Astrocyte (in vitro differentiated cells and primary cell): ENCODE measurements at places on chromosomes 13 and 19.
A peak's percentile ranks its signal among the peaks of the same experiment; 100 is the strongest.

DNA sequence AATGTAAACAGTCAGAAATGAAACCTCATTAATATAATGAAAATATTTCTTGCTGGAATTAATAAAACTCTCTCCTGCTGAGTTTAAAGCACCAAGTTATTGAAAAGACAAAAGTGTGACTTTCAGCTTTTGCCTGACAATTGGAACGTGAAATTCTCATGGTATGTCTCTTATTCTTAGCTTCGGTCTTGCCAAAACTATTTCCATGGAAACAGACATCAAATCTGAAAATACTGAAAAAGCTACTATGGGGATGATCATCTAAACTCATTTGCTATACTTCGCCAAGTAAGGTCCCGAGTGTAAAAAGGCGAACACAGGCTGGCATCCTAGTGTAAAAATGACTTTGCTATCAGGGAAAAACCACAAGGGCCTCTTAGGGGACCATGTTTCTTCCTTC lies 22.8 kb downstream of the HTR2A start:
- DNase-seq: no peak

GRCh38 chr13:98942997-98943396 lies 34.9 kb downstream of the DOCK9 start:
- DNase-seq: no peak

DNA sequence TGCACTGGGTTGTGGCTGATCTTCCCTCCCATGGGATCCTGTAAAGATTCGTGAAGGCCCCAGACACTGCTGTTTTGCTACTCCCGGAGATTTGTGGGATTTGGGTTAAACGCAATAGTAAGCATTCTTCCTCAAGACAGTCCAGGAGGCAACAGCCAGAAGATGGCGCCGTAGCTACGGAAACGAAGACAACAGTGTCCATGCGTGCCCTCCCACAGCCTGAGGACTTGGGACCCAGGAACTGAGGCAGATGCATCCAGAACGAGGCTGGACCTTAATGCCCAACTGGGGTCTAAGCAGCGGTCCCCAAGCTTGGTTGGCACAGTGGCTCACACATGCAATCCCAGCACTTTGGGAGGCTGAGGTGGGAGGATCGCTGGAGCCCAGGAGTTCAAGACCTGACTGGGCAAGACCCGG lies 57.6 kb upstream of the ZNF507 start:
- DNase-seq: peak; percentile 2

DNA sequence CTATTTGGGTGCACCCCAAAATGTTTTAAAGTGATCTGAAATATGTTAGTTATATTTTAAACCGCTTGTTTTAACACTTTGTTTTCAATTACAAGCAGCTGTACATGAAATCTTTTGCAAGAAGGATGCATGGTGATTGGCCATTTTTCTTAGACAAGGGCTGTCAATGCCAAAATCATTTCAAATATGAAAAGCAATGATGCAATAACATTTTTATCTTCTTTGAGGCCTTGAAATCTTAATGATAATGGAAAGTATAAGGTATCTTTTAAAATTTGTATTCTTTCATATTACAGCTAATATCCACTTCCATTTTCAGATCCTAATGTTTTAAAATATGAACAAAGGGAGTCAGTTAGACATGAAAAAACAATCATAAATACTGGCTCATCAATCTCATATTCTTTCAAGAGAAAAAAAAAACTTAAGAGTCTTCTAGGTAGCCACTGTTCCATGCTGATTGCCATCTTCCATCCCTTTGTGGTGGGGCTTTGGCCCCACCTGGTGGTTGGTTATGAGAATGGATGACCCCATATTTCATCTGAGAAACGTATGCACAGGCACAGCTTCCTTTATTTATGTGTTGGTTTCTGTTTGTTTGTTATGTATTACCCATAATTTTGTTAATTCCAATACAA lies 330.3 kb upstream of the MIR17HG start:
- peak; percentile 8 for DNase-seq

DNA sequence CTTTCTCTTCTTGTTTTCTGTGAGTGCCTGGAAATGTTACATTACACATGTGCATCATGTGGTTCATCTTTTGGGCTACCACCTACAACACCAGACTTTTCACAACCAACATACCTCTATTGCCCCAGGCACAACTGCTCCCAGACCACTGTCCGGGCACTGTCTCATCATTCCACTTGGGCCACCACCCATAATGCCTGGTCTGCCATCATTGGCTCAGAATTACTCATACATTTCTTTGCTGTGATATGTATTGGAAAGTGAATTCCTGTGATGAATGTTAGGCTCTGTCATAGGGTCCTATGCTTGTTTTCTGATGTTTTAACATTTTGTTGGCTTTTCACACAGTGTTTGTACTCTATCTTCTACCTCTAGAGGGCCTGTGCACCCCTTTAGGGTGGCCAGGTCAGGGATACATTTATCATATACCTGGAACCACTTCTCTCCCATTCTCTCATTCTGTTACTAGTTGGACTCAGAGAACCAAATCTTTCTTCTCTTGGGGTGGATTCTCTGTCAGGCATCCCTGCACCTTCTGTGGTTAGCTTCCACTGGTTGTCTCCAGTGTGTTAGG lies 172.8 kb downstream of the NHLRC3 start:
- DNase-seq: no peak

GRCh38 chr19:43595605-43595998 lies 332 bp downstream of the IRGQ start:
- DNase-seq: no peak

GRCh38 chr13:82294226-82294625 lies 1588.0 kb downstream of the SLITRK1 start:
- no peak for DNase-seq

DNA sequence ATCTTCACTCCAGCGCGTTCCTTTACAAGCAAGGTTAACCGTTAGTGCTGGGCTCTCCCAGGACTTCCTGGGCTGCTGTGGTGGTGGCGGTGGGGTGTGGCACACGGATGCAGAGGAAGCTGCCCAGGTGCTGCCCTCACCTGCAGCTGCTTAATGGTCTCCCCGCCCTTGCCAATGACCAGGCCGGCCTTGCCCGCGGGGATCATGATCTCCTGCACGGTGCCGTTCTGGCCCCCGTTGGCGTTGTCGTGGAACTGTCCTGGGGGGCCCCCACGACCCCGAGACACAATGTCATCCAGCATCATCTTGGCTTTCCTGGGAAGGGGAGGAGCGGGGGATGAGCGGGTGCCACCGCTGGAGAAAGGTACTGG lies 6.1 kb downstream of the KHSRP start:
- DNase-seq: no peak

DNA sequence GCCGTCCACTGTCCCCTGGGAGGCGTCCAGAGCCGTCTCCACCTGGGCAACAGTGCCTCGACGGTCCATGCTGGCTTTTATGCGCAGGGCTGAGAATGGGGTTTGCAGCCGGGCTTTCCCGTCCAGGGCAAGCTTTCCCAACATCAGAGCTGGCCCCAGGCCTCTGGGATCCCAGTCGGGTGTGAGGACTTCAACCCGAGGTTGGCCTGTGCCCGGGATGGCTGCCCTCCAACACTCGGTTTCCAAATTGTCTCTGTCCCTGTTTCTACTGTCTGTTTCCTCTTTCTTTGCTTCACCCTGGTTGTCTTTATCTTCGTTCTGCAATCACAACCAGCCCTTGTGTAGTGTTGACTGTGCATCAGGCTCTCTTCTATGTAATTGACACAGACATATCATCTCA lies at the start of gene IFNL4:
Gene IFNL4 (minus strand): TSS at position 51 of the 400 bp plus-strand sequence.
- no peak for DNase-seq

GRCh38 chr13:33242984-33243617 lies 42.5 kb downstream of the STARD13 start:
- no peak for DNase-seq

DNA sequence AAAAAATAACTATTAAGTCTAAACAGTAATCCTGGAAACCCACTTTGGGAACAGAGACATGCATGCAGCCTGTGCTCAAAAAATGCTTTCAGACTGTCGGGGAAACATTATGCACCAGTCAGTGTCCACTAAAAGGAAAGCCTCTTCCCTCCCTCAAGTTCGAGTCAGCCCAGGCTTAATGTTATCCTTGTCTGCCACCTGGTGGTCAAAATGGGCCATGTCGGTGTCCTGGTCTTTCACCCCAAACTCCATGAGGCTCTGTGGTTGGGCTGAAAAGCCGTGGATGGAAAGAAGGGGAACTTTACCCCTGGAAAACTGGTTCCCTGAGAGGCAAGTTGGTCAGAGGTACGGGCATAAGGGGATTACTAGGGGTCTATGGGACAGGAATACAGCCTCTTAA lies 88.4 kb upstream of the ZNF492 start:
- no peak for DNase-seq

DNA sequence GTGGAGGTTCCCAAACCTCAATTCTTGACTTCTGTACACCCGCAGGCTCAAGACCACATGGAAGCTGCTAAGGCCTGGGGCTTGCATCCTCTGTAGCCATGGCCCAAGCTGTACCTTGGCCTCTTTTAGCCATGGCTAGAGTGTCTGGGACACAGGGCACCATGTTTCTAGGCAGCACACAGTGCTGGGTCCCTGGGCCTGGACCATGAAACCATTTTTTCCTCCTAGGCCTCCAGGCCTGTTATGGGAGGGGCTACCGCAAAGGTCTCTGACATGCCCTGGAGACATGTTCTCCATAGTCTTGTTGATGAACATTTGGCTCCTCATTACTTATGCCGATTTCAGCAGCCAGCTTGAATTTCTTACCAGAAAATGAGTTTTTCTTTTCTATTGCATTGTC lies 701.4 kb downstream of the FGF9 start:
- DNase-seq: no peak

- no peak for DNase-seq
Observed at GRCh38 chr13:24675806-24676570, 4.2 kb upstream of the ATP12A start.

DNA sequence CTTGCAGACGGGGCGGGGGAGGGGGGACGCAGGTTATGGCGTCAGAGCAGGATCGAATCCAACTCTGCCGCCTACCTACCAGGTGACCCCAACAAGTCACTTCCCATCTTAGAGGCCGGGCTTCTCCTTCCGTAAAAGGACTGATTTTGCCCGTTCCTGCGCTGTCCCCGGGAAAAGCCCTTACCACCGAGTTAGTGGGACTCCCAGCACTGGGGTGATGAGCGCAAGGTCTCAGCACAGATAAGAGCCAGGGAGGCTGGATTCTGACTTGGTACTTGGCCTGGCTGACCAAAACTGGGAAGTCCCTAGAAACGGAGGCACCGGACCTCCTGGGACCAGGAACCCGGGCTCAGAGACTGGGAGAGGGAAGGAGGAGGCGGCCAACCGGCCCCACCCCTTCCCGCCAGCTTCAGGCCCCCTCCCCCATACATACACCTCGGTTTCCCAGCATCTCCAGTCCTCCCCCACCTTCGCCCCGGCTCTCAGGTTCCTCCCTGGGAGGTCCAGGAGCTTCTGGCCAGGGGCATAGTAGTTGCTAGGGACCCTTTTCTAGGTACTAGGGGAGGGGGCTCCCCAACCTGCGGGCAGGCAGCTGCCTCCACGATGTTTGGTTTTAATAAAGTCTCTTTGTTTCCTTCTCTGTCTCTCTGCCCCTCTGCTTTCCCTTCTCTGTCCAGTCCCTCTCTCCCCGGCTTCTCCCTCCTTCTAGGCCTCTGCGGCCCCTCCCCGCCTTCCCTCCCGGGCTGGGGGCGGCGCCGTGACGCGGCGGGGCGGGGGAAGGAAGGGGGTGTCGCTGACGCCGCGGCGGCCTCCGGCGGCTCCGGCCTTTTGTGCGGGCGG lies at the start of gene GRAMD1A:
Gene GRAMD1A (plus strand): TSS at position 826 of the 840 bp plus-strand sequence. CDS start 156 bp downstream, outside the sequence.
- DNase-seq: peak; percentile 74

- peak; percentile 38 for DNase-seq
Observed at GRCh38 chr13:25988661-25989060, 63.2 kb downstream of the SHISA2 start.

GRCh38 chr13:32471187-32471922 lies 43.4 kb upstream of the N4BP2L1 start:
- DNase-seq: peak; percentile 60

- peak; percentile 36 for DNase-seq
Observed at GRCh38 chr19:18843960-18844359, 12.2 kb downstream of the UPF1 start.

DNA sequence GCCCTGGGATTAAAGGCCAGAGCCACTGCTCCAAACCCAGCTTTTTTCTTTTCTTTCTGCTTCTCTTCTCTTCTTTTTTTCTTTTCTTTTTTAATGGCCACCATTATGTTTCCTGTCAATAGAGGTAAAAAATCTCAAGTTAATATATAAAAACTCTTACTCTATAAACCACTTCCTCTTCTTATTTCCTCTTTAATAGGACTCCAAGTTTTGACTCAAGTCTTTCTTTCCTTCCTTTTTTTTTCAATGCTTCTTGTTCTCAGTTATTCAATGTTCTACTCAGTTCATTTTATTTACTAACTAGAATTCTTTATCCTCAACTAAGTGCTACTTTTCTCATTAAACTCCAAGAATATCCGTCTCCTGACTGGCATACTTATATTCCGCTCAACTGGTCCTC lies 27.1 kb upstream of the MYCBP2 start:
- no peak for DNase-seq

DNA sequence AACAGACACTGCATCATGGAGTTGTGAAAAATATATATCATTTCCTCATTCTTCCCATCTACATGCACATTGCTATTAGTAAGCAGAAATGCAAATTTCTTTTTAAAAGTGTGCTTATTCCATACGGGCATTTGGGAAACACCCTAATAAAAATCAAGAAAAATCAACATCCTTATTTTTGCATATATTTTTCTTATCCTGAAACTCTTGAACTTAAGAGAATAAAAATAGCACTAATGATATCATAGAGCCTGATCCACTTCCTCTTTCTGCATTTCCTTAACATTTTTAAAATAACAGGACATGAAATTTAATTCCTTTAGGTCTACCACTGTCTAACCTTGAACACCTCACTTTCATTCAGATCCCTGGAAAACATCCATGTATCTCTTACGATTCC lies 123.3 kb downstream of the VWA8 start:
- DNase-seq: peak; percentile 27

GRCh38 chr13:51614350-51614786 lies 30.1 kb downstream of the WDFY2 start:
- DNase-seq: no peak

DNA sequence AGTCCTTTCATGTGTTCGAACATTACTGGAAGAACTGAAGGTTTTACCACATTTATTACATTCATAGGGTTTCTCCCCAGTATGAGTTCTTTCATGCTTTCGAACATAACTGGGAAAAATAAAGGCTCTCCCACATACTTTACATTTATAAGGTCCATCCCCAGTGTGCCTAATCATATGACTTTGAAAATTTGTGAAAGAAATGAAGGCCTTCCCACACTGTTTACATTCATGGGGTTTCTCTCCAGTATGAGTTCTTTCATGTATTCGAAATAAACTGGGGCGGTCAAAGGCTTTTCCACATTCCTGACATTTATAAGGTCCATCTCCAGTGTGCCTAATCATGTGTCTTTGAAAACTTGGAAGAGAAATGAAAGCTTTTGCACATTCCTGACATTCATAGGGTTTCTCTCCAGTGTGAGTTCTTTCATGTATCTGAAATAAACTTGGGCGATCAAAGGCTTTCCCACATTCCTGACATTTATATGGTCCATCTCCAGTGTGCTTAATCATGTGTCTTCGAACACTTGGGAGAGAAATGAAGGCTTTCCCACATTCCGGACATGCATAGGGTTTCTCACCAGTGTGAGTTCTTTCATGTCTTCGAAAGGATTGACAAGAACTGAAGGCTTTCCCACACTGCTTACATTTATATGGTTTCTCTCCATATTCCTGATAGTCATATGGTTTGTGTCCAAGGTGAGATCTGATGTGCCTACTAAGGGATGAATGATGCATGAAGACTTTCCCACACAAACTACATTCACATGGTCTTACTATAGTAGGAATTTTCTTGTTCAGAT lies 24.0 kb downstream of the ZNF564 start:
- DNase-seq: peak; percentile 45
